ENCODE measurements at places on chromosomes 13 and 19.

GRCh38 chr13:51520524-51520923 is 63.7 kb upstream of the WDFY2 start:
- DNase-seq, result no peak

DNA sequence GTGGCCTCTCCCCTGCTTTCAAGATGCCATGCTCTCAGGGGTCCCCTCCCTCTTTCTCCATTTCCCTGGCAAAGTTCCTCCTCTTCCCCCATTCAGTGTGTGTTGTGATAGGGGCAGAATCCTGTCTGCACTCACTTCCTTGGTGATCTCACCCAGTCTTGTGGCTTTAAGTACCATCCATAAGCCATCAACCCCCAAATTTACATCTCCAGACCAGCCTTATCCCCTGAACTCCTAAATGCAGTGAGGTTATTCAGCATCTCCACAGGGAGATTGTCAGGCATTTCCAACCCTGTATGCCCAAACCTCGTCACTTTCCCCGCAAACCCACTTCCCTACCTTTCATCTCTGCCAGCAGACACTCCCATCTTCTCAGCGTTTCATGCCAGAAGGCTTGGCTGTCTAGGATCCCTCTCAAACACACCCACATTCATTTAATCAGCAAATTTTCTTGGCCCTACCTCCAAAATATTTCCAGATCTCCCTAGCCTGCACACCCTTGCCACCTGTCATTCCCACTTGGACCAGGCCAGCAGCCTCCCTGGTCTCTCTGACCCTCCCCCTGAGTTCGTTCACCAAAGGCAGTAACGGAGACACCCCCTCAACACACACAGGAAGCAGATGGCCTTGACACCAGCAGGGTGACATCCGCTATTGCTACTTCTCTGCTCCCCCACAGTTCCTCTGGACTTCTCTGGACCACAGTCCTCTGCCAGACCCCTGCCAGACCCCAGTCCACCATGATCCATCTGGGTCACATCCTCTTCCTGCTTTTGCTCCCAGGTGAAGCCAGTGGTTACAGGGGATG is at the start of gene HCST:
TSS of gene HCST (plus strand) at position 676 of the 808 bp plus-strand sequence. CDS start at position 741, 65 bp downstream.
- DNase-seq, result no peak

GRCh38 chr13:111004444-111004843 is 89.6 kb upstream of the ANKRD10 start:
- DNase-seq, result no peak

DNA sequence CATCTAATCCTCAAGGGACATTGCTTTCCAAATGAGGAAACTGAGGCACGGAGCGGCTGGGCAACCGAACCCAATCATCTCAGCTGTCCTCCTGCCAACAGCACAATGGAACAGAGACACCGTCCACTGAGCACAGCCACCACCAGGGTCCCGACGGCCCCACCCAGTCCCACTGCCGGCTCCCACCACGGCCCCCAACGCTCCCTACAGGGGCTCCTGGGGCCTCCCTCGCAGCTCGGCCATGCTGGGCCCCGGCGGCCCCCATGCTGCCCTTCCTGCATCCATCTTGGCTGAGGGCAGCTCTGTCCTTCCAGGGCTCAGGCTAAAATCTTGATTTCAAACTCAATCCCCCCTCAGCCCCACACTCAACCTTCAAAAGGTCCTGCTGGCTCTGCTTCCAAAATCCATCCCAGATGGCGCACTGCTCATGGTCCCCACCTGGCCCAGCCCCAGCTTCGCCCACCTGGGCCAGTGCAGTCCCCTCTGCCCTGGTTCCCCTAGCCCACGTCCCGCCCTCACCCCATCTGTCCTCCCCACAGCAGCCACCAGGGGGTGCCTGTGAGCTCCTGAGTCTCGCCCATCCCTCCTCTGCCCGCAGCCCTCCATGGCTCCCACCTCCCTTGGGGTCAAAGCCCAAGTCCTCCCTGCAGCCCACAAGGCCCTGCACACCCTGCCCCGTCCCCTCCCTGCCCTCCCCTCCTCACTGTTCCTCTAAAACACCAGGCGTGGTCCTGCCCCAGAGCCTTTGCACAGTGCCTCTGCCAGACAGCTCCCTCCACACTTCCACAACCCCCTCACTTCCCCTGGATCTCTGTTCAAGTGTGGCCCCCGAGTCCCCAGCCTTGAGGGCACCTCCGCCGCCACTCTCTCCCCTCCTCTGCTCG is 7.9 kb downstream of the PIP5K1C start:
- no peak for DNase-seq

- no peak for DNase-seq
Measured at GRCh38 chr19:16944626-16945363, 56.0 kb downstream of the F2RL3 start.

Data from NCI-H1048 (cell line).